ENCODE measurements at places on chromosomes 2 and 18. TPM values are rescaled to one million over a fixed set of nuclear protein-coding genes. Genes with fewer than 3 reads are reported as not detected.

The GATA6 gene
- total RNA-seq, result 0.12 TPM

The MATN3 gene
- 2.3 TPM for total RNA-seq

The LYPD1 gene
- total RNA-seq, result under 0.01 TPM

The TMEM127 gene
- 41.7 TPM for total RNA-seq

The CYP1B1 gene
- total RNA-seq, result 157 TPM

The SDC1 gene
- 152 TPM for total RNA-seq

The AQP12B gene
- total RNA-seq, result not detected

The TBR1 gene
- not detected for total RNA-seq

The C2orf15 gene
- total RNA-seq, result not detected

The COL3A1 gene
- total RNA-seq, result 3,798 TPM

The IL1RL1 gene
- 1.3 TPM for total RNA-seq

The LRRC30 gene
- total RNA-seq, result not detected

The FAM117B gene
- 0.97 TPM for total RNA-seq

The LHCGR gene
- not detected for total RNA-seq

The RIT2 gene
- not detected for total RNA-seq

The UGT1A8 gene
- not detected for total RNA-seq

The SAG gene
- total RNA-seq, result not detected

The GRB14 gene
- 0.65 TPM for total RNA-seq

The VIL1 gene
- total RNA-seq, result under 0.01 TPM

The IL18RAP gene
- not detected for total RNA-seq

The DSG4 gene
- total RNA-seq, result not detected

The MLPH gene
- total RNA-seq, result 13.0 TPM

The TEX51 gene
- total RNA-seq, result not detected

The LIPG gene
- 0.24 TPM for total RNA-seq

The GKN2 gene
- total RNA-seq, result not detected

The GAL3ST2 gene
- not detected for total RNA-seq

The ELOA2 gene
- not detected for total RNA-seq

The NEURL3 gene
- not detected for total RNA-seq

The RPL37A gene
- total RNA-seq, result 595 TPM

All from hair follicle dermal papilla cell (primary cell).